ENCODE measurements at places on chromosomes 3 and 15.

DNA sequence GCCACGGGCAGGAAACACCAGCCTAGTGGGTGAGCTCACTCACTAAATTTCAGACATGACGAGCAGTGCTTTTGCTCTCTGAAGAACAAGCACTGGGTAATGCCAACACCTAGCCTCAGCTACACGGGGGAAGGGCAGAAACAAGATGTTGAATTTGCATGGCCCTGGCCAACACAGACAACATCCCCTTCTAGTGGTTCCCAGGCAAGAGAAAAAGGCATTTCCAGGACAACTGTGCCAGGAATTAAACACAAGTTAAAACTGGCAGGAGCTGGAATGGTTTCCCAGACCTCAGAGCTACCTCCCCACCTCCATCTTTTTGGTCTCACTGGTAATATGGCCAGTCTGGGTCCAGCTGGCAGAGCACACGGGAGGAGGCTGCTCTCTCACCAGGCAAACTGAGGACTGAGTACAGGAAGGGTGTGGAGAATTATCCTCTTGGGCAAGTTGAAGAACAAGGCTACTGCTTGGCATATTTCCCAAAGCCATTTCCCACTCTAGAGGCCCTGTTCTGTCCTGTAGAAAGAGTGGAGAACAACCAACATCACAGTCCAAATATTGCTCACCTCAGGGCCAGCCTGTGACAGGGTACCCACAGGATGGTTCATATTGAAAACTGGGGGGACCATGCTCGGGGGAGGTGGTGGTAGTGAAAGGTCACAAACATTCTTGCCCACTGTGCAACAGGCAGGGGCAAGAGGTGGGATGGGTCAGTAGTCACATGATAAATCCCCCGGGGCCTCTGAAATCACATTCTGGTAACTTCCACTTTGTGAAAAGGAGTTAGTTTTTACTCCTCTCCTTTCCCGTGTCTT, 26.5 kb downstream of the TSPAN3 start:
- no peak for DNase-seq

- DNase-seq = no peak
Observed at GRCh38 chr3:106765342-106765741, 611.9 kb upstream of the CCDC54 start.

GRCh38 chr3:196599734-196600128, 31.3 kb downstream of the FBXO45 start:
- DNase-seq = no peak

- DNase-seq = no peak
Observed at GRCh38 chr3:43212914-43213611, 73.3 kb upstream of the SNRK start.

- DNase-seq = no peak
Observed at GRCh38 chr15:76983590-76984375, 11.1 kb upstream of the PSTPIP1 start.

- DNase-seq = no peak
Observed at GRCh38 chr15:23877502-23878412, 190.7 kb upstream of the NDN start.

- no peak for DNase-seq
Observed at GRCh38 chr3:196555295-196555694, 13.1 kb downstream of the WDR53 start.

Measured in stimulated activated CD4-positive, alpha-beta T cell treated with anti-CD3 and anti-CD28 coated beads, TNF-alpha, amount 100 ng/mL, for 1 hour (primary cell).